ENCODE measurements at places on chromosomes 7 and 10.

GRCh38 chr7:124318721-124319450 lies 286.0 kb upstream of the TMEM229A start:
- no peak for DNase-seq

GRCh38 chr7:142384493-142384922 lies 126.7 kb upstream of the PRSS58 start:
- no peak for DNase-seq

DNA sequence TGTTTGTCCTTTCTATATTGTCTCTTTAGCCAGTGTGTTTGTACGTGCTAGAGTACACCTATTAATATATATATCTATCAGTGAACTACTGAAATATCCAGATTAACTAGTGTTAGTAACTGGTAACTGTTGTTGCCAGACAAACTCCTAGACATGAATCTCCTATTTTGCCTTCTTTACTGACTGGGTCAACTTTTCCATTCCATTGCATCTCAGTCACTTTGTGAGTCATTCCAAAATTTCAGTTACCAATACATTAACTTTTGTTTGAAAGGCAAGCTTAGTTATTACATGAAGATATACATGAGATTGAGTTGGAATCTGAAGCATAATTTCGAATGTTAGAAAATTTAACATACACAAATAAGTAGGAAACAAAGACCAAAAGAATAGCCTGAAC lies 51.4 kb downstream of the BTAF1 start:
- no peak for DNase-seq

DNA sequence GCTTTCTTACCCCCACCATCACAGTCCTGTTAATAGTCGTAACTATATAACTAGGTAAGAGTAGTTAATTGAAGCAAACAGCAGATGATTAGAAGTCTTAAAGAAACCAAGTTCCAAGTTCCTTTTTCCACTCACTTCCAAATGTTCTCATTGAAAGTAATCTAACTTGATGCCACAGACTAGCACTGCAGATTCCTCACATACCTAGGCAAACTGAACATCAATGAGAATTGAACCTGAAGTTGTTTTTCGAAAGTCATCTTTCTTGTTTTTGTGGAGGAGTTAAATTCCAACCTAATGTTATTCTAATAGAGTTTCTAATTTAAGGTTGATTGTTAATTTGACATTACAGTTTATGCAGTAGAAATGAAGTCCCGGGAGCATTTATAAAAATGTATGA lies 5.5 kb downstream of the PRKG1 start:
- DNase-seq: no peak

GRCh38 chr10:3568392-3568791 lies 216.6 kb downstream of the KLF6 start:
- no peak for DNase-seq

DNA sequence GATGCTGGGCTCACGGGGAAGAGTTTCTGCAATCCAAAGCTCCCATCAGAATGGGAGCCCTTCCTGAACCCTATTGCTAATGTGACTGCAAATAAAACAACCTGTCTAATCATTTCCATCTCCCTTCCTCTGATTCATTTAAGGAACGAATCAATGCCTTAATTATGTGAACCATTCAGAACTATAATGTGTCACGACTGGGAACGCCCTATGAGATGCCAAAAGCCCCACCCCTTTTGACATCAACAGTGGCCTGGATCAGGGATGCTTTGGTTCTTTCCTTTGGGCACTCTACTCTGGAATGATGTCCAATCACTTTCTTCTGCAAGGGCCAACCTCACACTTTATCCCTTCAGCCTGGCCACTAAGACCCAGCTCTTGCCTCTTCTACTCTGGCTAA lies 195.4 kb upstream of the AOAH start:
- no peak for DNase-seq
